ENCODE measurements at places on chromosomes 7 and 10.

DNA sequence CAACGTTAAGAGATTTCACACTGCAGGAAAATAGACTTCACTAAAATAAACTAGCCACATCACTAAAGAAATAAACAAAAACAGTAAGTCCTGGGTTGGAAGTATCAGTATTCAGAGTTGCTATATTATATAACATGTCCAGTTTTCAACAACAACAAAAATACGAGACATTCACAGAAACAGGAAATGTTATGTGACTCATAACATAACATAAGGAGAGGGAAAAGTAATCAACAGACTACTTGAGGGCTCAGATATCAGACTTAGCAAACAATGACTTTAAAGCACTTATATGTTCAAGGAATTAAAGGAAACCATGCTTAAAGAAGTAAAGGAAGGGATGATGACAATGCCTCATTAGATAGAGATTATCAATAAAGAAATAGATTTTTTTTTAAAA, 73.5 kb upstream of the MKLN1 start:
- no peak for DNase-seq

DNA sequence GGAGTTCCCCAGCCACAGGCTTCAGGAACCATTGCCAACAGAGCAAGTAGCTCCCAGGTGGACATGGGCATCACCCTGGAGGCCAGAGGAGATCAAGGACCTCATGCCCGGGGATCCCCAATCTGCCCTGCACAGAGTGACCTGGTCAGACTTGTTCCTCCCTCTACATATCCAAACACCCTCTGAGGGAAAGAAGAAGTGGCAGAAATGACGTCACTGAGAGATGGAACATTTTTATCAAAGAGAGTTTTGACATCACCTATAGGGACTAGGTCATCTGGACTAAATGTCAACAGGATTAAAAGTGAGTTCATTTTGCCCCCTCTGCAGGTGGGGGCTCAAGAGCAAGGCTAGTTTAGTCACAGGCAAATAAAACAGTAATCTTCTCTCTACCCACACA, 273.7 kb downstream of the SKAP2 start:
- no peak for DNase-seq

DNA sequence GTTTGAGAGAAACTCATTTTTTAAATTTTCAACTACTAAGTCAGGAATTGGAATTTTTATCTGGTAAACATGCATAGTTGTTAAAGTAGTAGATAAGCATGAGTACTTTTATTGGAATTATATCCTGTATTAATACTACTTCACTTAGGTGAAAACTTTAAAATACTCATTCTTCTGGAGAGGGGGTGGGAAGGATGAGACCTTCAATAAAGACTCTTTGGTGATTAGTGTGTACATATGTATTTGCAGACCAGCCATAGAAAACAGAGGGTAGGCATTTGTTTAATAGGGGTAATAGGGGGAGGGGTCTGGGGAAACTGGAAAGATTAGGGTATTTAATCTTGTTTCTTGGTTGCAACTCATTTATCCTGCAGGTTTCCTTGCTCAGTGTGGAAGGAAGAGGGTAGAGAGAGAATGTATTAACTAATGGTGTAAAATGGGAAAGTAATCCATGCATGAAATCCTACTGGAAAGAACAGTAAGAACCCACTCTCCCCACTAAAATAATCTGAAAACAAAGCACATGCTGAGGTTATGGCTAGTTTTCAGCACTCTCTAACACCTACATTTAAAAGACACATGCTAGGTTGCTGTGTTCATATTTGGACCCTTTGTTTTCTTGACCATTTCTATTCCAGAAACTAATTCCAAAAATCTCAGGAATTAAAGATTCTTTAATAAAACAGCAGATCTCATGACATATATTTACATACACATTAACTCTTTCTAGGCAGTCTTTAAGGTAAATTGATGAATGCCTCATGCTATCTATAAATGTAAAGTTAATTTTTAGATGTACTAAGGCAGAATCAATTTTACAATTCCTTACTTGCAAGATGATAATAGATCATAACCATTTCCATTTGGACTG, 6.2 kb upstream of the IGF2BP3 start:
- DNase-seq = no peak

- DNase-seq = no peak
These were observed 60.3 kb downstream of the TBXAS1 start for GRCh38 chr7:139889186-139889871.

GRCh38 chr7:127650847-127651555, 993 bp upstream of the SND1 start:
- DNase-seq = no peak

GRCh38 chr7:12146813-12147212, 64.3 kb upstream of the TMEM106B start:
- no peak for DNase-seq

GRCh38 chr7:15525652-15526263, 36.1 kb downstream of the AGMO start:
- DNase-seq = no peak

GRCh38 chr7:95490231-95490762, 4.6 kb downstream of the ASB4 start:
- DNase-seq = no peak

DNA sequence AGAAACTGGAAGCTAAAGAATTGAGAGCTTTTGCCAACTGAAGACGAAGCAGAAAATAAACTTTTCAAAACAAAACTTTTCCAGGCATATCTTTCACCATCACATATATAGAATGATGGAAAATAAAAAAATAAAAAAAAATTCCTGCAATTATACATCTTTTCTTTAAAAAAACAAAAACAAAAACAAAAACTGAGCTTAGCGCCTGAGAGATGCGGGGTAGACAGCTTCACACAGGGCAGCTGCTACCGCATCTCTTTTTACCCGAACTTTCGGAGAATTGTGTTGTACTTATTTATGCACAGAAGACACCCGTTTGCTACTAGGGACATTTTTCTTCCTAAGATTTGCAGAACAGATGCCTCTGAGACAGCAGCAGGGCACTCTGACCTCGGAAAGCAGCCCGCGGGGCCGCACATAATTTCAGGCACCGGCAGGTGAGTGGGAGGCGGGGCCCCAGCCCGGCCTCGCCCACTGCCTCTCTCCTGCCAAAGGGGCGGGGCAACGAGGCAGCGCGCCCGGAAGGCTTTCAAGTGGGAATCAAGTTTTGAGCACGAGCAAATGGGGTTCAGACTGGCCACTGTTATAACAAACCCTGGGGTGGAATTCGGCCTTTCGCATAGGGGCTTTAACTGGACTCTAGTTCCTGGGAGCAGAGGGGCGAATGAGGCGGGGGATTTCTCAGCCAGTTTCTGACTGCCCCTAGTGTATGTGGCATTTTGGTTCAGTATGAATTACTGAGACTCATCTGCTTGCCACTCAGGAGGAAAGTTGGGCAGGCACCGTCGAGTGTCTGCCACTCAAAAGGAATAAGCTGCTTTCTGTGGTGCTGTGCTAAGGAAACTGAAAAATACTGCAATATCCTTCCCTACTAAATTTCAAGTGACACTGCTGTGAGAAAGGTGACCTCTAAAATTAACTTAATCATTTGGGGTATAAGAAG, 18.5 kb upstream of the FAM133B start:
- DNase-seq = no peak

DNA sequence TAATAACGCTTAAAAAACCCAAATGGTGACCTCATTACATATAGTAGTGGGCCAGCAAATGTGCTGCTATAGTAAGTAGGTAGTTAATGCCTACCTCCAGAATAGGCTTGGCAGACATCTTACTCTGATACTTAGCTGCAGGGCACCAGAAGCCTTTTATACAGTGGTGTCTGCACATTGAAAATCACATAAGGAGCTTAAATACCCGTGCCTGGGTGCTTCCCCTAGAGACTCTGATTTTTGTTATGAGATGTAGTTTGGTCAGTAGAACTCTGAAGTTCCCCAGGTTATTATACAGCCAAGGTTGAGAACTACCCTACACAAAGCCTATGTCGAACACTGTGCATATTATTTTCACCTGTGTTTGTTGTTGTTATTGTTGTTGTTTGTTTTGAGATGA, 47.2 kb downstream of the ANKIB1 start:
- no peak for DNase-seq

DNA sequence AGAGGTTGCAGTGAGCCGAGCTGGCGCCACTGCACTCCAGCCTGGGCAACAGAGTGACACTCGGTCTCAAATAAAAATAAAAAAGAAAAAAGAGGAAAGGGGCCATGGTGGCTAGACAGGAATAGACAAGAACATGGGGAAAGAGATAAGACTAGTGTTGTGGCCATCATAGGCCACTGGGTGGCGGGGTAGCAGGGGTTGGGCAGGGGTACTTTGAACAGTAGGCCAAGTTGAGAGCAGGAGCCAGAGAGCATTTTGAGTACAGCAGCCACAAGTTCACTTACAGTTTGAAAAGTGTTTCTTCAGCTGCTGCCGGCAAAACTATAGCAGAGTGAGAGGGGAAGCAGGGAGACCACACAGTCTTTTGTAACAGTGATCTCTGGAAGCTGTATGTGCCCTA, 656.0 kb downstream of the CNTNAP2 start:
- no peak for DNase-seq

DNA sequence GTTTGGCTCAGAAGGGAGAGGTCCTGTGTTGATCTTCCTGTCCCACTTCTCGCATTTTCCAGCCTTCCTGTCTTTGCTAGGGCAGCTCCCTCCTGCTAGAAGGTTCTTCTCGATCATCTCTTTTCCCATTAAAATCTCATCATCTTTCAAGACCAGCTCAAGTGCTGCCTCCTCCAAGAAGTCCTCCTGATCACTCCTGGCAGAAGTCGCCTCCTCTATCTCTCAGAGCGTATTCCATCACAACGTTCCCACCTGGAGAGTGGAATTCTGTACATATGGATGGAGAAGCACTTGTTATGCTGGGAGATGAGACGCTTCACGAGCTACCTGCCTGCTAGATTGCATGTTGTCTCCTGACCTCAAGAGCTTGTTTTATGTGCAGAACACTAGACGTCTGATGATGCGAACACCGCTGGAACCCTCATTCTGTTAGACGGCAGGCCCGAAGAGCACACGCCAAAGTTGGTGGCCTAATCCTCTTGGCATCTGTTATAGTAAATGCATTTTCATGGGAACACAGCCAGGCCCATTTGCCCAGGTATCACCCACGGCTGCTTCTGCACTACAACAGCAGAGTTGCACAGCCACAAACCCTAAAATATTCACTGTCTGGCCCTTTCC, 68.0 kb upstream of the INSIG1 start:
- DNase-seq = no peak

- no peak for DNase-seq
These were observed 80.6 kb upstream of the NAMPT start for GRCh38 chr7:106365252-106366005.

Measured in right forelimb (tissue), 1 donor.